ENCODE measurements at places on chromosomes 13 and 19.
A peak's percentile ranks its signal among the peaks of the same experiment; 100 is the strongest.

DNA sequence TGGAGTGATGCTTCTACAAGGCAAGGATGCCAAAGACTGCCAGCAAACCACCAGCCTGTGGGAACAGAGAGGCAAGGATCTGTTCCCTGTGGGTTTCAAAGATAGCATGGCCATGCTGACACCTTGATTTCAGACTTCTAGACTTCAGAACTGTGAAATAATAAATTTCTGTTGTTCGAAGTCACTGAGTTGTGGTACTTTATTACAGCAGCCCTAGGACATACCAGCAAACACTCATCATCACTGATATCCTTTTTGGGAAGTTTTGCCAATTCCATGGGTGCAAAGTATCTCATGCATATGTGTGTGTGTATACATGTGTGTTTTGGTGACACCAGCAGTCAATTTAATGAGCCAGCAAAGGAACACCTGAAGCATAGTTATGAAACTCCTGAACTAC lies 21.0 kb downstream of the LMO7 start:
- DNase-seq = no peak

DNA sequence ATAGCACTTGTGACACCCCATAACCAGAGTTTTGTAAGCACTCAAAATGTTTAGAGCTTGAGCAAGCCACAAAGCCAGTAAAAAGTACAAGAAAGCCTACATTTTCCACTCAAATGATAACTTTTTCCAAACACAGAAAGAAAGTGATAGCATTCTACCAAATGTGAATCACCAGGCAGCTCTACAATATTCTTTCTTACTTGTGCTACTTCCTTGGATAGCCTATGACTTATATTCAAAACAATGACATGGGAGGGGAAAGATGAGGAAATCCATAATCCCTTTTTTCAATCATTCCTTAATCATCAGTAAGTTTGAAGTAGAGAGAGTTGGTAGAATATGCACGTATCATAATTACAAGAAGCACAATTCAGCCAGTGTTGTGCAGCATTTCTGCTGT lies 650.8 kb upstream of the PCDH9 start:
- no peak for DNase-seq

- no peak for DNase-seq
These were observed 1533.0 kb downstream of the UQCRFS1 start for GRCh38 chr19:27679905-27680304.

GRCh38 chr13:96091164-96092117 lies 1.5 kb downstream of the HS6ST3 start:
- no peak for DNase-seq

DNA sequence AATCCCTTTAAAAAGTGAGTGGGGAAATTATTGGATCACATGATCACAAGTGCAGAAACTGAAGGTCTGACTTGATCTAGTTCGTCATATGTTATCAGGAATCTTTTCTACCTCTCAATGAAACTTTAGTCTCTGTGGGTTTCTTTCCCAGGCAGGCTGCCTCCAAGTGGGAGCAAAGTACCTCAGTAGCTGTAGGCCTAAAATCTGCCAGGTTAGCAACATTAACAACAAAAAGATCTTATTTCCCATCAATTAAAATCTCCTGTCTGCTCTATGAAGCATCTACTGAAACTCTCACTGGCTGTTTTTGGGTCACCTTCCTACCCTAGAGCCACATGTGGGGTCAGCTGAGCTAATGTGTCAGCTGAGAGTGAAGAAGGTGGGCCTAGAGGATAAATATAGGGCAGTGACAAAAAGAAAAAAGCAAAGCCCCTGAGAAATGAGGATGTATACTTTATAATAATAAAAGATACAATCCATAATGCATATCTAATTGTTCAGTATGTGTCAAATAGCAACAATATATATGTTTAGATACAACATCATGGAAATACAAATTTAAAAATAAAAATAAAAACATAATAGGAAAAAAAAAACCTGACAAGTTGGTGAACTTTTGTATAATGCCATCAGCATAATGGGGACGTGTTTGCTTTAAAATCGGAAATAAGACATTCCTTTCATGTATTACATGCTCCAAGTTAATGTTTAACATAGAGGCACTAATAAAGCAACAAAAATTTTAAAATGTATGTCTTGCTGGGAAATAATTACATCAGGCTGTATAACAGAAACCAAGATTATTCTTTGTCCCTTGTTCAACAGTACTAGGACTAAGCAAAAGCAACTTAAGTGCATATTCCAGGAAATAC lies 141.1 kb downstream of the GPC5 start:
- no peak for DNase-seq

- peak; percentile 33 for DNase-seq
These were observed 19.9 kb downstream of the TINCR start for GRCh38 chr19:5547881-5548280.

GRCh38 chr13:38202740-38203139 lies 146.9 kb upstream of the UFM1 start:
- peak; percentile 74 for DNase-seq

GRCh38 chr13:70255406-70255991 lies 147.2 kb upstream of the KLHL1 start:
- no peak for DNase-seq

DNA sequence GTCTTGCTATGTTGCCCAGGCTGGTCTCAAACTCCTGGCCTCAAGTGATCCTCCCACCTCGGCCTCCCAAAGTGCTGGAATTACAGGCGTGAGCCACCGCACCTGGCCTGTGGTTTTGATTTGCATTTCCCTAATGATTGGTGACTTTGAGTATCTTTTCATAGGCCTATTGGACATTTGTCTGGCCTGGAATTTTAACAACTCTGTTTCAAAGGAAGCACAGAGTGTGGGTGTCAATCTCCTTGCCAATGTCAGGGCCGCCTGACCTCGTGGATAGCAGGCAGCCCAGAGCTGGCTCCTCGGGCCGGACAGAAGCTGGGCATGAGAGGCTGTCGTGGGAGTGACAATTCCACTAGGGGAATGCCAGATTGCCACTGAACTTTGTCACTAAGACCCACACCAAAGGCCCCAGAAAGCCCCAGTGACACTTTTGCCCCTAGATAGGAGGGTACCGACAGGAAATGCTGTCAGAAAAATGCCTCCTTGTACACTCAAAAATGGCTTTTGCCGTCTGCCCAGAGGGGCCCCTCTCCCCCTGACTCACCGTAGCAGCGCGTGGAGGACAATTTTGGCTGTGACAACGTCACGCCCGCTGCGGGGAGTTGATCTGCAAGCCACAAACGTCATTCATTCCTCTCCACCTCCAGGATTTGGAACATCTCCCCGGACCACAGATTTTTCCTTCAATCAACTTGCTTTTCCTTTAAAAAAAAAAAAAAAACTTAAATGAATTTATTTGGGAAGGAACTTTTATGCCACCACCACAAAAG lies 11.7 kb upstream of the ADGRE5 start:
- DNase-seq = peak; percentile 63

DNA sequence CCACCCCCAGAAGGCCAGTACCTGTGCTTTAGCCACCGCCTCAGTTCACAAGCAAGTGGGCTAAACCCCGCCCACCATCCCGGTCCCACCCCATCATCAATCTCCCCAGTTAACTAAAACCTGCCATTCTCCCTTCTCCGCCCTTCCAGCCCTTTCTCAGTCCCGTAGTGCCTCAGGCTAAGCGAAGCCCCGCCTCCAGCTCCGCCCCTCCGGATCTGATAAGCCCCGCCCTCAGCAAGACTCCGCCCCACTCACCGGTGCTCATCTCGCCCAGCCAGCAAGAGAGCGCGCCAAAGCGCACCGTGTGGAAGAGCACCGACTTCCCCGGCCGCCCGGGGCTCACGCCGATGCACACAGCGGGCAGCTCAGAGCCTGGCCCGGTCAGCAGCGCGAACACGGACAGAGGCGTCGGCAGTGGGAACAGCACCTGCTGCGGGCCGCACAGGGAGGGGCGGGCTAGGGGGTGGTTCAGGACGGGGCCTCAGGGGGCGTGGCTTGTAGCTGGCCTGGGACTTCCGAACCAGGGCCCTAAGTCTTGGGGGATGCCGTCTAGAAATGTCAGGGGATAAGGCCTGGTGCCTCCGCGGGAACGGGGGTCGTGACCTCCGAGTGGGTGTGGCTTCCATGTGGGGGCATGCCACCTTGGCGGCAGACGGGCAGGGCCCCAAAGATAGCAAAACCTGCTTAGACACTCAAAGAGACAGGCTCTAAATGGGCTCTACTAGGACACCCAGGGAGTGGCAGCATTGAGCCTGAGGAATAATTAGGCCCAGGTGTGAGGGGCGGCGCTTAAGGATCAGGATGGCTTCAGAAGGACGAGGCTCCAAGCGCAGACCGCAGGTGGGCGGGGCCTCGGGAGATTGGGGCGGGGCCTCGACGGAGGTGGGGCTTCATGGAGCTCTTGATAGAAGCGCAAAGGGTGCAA lies 21.4 kb downstream of the MAP4K1 start:
- no peak for DNase-seq

DNA sequence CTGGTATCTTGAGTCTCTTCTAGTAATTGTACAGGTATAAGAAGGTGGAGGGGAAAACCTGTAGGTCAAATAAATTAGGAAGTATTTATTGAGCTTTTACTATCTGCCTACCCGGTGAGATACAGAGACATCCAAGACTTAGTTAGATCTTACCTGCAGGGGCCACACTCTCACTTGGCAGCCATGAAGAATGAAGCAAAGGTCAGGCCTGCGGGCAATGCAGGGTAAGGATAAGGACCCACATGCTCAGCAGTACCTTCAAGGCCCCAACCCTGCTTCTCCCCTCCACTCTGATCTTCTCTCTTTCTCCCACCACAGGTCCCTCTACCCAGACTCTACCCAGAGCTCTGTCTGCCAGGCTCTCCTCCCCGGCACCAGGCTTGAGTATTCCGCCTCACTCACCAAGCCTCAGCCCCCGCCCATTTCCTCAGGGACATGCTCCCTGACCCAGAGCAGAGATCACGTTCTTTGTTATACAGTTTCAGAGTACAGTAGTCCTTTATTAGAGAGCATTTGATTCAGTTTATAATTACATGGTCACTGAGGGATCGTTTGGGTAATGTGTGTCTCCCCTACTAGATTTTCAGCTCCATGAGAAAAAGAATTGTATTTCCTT lies 18.9 kb upstream of the CLDN10 start:
- no peak for DNase-seq

DNA sequence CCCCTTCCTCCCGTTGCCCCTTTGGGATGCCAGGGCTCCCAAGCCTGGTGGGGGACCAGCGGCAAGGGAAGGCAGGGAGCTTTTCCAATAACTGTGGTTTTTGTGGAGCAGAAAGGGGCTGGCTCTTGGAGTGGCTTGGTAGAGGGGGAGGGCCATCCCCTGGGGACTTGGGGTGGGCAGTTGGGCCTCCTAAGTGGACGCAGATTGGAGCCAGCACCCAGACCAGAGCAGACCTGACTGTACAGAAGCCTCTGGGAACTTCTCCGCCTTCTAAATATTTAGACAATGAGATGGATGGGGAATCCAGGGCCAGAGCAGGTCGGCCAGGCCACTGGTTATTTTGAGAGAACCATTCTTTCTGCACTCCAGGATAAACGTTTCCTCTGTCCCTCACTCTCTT lies 4.2 kb downstream of the PTGIR start:
- DNase-seq = peak; percentile 63

GRCh38 chr13:77523834-77524728 lies 11.4 kb upstream of the SCEL start:
- DNase-seq = no peak

DNA sequence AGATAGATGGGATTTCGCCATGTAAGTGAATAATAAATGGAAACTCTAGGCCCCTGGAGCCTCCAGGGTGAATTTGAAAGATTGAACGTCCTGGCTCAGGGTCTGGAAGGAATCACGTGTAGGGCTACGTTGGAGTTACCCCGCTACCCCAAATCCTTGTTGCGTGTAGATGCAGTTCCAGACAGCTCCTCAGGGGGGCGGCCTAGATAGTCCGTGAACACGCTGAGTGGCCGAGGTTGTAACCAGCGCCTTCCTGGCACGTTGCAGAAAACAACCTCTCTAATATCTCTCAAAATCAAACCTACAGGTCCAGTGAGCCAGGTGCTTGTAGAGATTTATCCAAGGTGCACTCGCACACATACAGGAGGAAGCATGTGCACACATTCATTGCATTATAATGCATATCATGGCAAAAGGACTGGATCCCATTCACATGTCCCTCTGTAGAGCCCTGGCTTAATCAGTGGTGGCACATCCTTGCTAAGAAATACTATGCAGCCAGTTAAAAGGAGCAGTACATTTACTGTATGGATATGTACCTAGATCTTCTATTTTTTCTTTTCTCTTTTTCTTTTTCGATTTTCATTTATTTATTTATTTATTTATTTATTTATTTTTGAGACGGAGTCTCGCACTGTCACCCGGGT lies 2.5 kb upstream of the KEAP1 start:
- DNase-seq = peak; percentile 69

GRCh38 chr13:22024381-22024994 lies 353.6 kb downstream of the FGF9 start:
- DNase-seq = no peak

- DNase-seq = no peak
These were observed 5.0 kb downstream of the PAK4 start for GRCh38 chr19:39130337-39131254.

GRCh38 chr19:45767881-45768654 lies 984 bp downstream of the SIX5 start:
- peak; percentile 67 for DNase-seq

DNA sequence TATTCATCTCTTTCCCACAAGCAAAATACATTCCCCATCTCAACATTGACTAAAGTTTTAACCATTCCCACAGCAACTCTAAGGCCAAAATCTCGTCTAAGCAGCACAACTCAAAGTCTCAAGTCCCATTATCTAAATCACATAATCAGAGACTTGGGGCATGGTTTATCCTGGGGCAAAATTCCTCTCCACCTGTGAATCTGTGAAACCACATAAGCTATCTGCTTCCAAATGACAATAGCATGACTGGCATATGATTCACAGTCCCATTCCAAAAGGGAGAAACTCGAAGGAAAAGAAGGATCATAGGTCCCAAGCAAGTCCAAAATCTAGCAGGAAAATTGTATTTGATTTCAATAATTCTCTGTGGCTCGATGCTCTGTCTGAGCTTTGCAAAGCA lies 73.0 kb downstream of the ANKRD10 start:
- peak; percentile 4 for DNase-seq

GRCh38 chr13:112908342-112908741 lies 60.7 kb upstream of the MCF2L start:
- no peak for DNase-seq

GRCh38 chr13:27662738-27663470 lies 41.2 kb downstream of the POLR1D start:
- DNase-seq = no peak

DNA sequence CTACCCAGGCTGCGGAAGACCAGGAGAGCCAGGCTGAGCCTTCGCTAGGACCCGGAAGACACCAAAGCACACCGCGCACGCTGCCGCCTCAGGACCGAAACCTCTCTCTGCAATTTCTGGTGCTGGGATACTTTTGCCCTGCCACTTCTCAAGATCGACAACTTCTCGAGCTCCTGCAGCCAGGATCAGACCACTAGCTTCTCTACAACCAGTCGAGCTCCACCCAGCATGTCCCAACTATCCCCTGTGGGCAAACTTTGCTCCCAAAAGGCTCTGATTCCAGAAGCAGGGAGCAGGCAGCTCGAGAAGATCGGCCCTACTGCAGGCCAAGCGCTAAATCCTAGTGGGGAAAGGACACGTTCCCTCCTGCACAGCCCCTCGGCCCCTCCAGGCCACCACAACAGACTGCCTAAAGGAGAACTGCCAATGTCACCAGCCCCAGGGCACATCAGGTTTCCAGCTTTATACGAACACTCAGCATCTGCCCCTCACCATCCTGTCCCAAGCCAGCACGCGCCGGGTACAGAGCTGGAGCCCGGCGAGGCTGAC lies 979 bp downstream of the AKAP8 start:
- DNase-seq = peak; percentile 44
